Left forelimb (tissue), 1 donor: ENCODE measurements at places on chromosomes 12 and 14.

DNA sequence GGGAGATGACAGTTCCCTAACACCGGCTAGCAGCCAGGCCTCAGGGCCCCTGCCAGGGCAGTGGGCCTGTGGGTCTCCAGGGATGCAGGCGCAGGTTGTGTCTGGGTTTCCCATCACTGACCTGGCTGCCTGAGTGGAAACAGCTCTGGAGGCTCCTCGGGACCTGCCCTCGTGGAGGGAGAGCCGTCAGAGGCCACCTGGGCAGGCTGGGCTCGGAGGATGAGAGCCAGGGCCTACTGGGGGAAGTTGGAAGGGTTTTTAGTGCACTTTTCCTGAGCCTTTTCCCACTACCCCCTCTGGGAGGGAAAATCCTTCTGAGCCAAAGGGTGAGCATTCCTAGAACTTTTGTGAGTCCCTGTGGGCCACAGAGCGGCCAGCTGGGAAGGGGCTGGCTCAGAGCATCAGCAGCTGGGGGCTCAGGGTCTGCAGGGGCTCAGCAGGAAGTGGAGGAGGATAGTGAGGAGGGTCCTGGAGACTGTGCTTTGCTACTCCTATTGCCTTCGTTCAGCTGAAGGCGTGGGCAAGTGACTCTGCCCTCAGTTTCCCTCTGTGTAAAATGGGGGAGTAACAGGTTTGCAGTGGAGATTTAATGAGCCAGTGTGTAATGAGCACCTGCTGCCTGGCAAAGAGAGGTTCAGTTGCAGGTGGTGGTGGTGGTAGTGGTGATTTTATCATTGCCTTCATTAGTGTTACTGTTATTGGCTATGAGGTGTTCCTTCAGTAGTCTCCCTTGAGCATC, 1.8 kb downstream of the SH2B3 start:
- DNase-seq = no peak

DNA sequence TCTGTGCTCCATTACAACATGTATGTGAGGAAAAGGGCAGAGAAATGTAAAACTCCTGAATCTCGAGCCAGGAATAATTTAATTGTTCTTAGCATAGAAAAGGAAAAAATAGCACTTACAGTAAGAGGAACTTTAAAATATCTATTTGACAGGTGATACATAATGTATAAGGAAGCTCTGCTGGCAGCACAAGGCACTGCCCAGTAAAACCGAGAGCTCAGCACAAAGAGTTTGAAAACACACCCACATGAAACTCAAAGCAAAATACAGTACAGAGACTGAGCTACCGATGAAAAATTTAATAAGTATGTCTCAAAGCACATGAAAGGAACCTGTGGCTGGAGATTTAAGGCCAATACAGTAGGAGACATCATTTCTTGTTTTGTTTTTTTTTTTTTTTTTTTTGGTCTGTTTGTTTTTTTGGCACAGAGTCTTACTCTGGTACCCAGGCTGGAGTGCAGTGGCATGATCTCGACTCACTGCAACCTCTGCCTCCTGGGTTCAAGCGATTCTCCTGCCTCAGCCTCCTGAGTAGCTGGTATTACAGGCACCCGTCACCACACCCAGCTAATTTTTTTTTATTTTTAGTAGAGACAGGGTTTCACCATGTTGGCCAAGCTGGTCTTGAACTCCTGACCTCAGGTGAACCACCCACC, 19.2 kb downstream of the CLIP1 start:
- no peak for DNase-seq

DNA sequence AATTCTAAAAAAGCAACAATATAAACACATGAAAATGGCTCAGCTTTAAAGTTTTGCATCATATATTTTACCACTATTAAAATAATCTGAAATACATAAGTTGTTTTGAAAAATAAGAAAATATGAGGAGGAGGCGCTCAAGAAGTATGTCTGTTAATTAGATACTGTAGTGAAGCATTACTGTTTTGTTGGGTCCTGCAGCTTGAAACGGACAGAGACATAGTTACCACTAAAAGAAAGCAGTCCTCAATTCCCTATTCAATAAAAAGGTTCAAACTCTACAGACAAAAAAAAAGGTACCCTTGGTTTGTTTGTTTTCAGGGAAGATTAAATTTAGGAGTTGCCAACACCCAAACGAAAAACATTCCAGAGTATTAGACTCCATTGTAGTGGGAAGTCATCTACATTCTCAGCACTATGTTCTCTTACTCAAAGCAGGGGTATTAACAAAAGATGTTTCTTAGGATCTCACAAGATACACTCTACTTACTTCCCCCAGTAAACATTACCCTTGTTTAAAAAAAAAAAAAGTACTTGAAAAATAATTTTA, 3.0 kb downstream of the PAWR start:
- DNase-seq = no peak

DNA sequence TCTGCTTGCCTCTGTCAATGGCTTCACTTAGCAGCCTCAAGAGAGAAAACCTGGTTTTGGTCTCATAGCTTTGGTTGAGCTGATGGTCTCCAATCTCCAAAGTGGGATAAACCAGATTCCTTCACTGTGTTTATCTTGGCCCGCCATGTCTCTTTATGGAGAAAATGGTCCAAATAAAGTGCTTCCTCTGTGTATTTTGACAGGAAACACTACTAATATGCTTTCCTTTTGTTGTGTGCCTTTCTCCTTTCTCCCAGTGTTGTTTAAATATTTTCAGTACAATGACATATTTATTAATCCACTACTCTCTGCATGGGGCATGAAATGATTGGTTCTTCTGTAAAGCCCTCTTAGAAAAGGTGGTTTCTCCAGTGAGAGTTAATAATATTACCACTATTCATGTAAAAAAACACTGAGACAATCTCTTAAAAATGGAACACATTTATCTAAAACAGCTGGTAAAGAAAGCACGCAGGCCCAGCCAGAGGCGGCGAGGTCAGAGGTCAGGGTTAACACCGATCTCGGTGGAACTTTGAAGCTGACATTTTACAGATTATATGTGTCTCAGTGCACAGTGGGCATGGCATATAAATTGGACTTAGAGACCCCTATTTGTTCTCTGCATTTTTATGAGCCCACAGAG, 24.2 kb downstream of the TMEM30B start:
- DNase-seq = no peak

DNA sequence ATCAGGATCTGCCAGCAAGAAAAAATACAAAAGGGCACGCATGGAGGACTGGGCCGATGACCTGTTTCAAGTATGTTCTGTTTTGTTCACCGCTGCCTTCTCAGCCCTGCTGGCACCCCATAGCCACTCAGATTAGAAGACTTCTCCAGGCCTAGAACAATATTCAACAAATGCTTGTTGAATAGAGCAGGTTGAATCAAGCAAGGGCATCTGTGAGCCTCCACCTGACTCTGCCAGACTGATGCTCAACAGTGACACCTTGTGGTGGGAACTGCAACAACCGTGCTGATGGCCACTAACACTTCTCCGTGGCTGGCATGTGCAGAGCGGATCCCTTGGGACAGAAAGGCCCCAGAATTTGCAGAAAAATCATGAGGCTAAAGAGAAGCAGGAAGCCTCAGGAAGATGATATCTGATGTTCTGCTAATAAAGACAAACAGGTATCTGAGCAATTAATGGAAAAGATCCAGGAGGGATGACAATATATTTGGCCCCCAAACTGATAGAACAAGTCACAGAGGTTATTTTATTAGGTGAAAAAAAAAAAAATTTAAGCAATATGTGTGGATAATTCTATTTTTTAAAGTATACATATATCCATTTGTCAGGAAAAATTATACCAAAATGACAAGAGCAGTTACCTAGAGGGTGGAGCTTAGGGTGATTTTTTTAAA, 114.3 kb downstream of the KSR2 start:
- DNase-seq = no peak

DNA sequence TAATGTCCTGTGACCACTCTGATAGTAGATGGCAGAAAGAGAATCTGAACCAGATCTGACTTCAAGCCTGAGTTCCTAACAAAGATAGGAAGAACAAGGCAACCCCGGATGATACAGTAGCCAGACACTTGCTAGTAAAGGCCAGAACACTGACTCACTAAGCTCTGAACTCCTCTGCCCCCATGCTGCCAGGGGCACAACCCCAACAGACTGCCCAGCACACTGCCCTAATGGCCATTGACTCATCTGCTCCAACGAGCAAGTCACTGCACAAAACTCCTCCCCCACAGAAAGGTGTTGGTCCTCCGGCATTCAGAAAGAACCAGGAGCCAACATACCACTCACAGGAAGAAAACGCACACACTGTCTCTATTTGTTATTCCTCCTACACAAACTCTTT, 179.6 kb upstream of the NUDT4 start:
- DNase-seq = no peak
